ENCODE measurements at places on chromosomes 1 and 21. TPM values are rescaled to one million over a fixed set of nuclear protein-coding genes. Genes with fewer than 3 reads are reported as not detected.

Gene TEX38
- not detected for total RNA-seq

Gene XCL1
- not detected for total RNA-seq

Gene NR5A2
- total RNA-seq = under 0.01 TPM

Gene OR6N1
- total RNA-seq = not detected

Gene RIPPLY3
- not detected for total RNA-seq

Gene PLA2G2C
- not detected for total RNA-seq

Gene AIRE
- not detected for total RNA-seq

Gene DCDC2B
- total RNA-seq = not detected

Gene S100A1
- not detected for total RNA-seq

Measured in bronchial smooth muscle cell (primary cell).